MCF 10A (cell line): ENCODE measurements at places on chromosomes 13 and 19. TPM values are rescaled to one million over a fixed set of nuclear protein-coding genes. Genes with fewer than 3 reads are reported as not detected.
A peak's percentile ranks its signal among the peaks of the same experiment; 100 is the strongest.

DNA sequence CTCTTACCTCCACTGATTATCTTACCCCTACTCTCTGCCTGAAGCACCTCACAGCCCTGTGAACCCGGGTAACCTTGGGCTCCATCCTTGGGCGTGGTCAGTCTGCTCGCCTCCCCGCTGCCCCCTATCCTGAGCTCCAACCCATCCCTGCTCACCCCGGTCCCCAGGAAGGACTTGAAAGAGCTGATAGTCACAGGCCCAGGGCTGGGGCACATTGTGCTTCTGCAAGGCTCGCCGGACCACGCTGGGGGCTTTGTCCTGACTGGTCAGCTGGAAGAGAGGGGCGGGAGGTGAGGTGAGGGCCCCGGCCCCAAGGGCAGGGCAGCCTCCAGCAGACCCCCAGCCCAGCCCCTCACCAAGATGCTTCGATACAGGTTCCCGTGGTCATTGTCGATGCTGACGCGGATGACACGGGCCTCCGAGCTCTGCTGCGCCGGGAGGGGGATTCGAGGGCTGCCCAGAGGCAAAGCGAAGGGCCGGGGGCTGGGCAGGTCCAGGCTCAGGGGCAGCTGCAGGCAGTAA, 13.0 kb upstream of the EPOR start:
- DNase-seq = no peak

GRCh38 chr19:7526059-7526929, 3.9 kb downstream of the MCOLN1 start:
- DNase-seq = no peak

ZNF681 gene
- not detected in 2 replicates for total RNA-seq

FLT1 gene
- not detected in 2 replicates for total RNA-seq

GRCh38 chr13:96090240-96091101, 564 bp downstream of the HS6ST3 start:
- DNase-seq = no peak

LILRB1 gene
- not detected in 2 replicates for total RNA-seq

- DNase-seq = no peak
Measured at GRCh38 chr19:2853015-2853606, 11.8 kb downstream of the ZNF555 start.

GTF2F2 gene
- total RNA-seq = 41.2 and 47.4 TPM in 2 replicates

EDNRB gene
- total RNA-seq = not detected in 2 replicates

DNA sequence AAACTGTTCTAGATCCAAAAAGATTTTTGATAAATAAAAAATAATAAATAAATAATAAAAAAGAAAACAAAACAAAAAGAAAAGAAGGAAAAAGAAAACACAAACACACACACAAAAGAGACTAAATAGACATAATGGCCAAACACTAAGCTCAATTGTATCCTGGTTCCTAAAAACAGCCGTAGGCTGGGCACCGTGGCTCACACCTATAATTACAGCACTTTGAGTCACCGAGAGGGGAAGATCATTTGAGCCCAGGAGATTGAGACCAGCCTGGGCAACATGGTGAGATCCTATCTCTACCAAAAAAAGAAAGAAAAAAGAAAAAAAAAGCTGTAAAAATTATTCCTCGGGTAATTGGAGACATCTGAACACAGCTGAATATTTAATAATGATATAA, 8.9 kb downstream of the ETHE1 start:
- peak; percentile 18 for DNase-seq

DNA sequence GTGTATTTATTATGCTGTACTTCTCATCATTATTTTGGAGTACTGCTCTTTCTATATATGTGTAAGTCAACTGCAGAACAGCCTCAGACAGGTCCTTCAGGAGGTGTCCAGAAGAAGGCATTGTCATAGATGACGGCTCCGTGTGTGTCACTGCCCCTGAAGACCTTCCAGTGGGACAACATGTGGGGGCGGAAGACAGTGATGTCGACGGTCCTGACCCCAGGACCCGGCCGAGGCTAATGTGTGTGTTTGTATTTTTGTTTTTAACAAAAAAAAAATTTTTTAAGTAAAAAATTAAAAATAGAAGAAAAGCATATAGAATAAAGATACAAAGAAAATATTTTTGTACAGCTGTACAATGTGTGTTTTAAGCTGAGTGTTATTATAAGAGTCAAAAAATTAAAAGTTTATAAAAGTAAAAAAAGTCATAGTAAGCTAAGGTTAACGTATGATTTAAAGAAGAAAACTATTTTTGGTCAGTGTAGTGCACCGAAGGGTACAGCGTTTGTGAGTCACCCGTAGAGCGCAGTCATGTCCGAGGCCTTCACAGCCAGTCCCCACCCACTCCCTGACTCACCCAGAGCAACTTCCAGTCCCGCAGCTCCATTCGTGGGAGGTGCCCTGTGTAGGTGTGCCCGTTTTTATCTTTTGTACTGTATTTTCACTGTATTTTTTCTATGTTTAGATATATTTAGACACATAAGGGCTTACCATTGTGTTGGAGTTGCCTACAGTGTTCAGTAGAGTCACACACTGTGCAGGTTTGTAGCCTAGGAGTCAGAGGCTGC, 42.2 kb upstream of the SPACA7 start:
- DNase-seq = peak; percentile 49

GRCh38 chr13:60753641-60754040, 356.6 kb downstream of the TDRD3 start:
- no peak for DNase-seq

- no peak for DNase-seq
Measured at GRCh38 chr13:43118521-43118920, 95.1 kb downstream of the DNAJC15 start.

- DNase-seq = no peak
Measured at GRCh38 chr19:57321751-57322150, 1.5 kb downstream of the ZNF543 start.

- DNase-seq = no peak
Measured at GRCh38 chr13:31891472-31891871, 140.1 kb upstream of the FRY start.

- DNase-seq = no peak
Measured at GRCh38 chr13:84362777-84363176, 480.5 kb upstream of the SLITRK1 start.

- DNase-seq = no peak
Measured at GRCh38 chr13:98843482-98843877, 91.0 kb upstream of the SLC15A1 start.

DNA sequence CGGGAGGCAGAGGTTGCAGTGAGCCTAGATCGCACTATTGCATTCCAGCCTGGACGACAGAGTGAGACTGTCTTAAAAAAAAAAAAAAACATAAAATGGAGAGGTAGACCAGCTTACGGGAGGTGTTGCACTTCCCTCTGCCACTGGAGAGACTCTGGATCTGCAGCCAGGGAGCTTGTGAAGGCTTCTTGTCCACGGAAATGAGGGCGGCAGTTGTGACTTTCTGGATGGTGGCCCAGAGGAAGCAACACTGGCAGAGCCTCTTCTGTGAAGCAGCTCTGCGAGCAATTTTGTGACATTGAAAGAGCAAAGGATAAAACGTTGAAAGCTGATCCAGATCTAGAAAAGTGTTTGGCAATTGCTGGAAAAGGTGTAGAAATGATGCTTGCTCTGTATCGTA, 10.4 kb downstream of the SPINT2 start:
- DNase-seq = no peak

- no peak for DNase-seq
Measured at GRCh38 chr13:110010404-110011138, 224.2 kb upstream of the IRS2 start.

APLP1 gene
- 1.3 and 2.4 TPM in 2 replicates for total RNA-seq

- DNase-seq = no peak
Measured at GRCh38 chr13:34104853-34105252, 286.9 kb downstream of the RFC3 start.

DNA sequence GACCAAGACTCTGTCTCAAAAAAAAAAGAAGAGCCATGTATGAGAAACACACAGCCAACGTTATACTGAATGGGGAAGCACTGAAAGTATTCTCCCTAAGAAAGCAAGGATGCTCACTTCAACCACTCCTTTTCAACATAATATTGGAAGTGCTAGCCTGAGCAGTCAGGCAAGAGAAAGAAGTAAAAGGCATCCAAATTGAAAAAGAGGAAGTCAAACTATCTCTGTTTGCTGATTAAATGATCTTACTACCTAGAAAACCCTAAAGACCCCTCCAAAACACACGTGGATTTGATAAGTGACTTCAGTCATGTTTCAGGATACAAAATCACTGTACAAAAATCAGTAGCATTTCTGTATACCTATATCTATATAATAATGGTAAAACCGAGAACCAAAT, 16.2 kb downstream of the WBP4 start:
- DNase-seq = no peak

RBM26 gene
- 60.5 and 72.6 TPM in 2 replicates for total RNA-seq

DNA sequence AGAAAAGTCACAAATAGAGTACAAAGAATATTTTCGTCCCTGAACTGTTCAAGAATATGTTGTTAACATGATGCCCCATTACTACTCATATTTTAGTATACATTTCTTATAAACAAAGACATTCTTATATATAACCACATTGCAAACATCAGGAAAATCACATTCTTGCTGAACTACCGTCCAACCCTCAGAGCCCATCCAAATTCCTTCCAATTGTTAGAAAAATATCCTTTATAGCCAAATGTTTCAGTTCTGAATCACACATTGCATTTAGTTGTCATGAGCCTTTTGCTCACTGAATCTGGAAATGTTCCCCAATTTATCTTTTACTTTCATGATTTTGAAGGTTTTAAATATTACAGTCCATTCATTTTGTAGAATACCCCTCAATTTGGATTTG, 467.8 kb upstream of the ARGLU1 start:
- DNase-seq = no peak

DNA sequence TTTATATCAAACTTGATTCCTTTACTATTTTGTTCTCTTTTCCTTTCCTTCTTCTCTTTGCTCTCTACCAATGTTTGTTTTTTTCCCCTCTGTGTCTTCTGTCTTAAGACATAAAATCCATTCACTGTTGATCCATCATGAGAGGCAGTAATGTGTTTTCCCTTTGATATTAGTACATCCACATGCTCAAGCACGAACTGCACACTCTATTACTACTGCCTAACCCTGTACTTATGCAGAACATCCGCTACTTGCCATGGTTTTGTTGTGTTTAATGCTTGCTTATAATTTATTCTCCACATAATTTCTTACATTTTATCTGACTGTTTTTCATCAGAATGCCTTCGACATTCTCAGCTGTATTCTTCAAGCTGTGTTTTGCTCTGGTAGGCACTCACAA, 159.0 kb upstream of the PCDH9 start:
- DNase-seq = no peak

- no peak for DNase-seq
Measured at GRCh38 chr13:29361716-29362115, 233.8 kb downstream of the SLC7A1 start.

GRCh38 chr13:74246487-74246886, 112.3 kb upstream of the KLF12 start:
- DNase-seq = no peak

- no peak for DNase-seq
Measured at GRCh38 chr13:23965346-23965745, 68.0 kb upstream of the C1QTNF9B start.

DNA sequence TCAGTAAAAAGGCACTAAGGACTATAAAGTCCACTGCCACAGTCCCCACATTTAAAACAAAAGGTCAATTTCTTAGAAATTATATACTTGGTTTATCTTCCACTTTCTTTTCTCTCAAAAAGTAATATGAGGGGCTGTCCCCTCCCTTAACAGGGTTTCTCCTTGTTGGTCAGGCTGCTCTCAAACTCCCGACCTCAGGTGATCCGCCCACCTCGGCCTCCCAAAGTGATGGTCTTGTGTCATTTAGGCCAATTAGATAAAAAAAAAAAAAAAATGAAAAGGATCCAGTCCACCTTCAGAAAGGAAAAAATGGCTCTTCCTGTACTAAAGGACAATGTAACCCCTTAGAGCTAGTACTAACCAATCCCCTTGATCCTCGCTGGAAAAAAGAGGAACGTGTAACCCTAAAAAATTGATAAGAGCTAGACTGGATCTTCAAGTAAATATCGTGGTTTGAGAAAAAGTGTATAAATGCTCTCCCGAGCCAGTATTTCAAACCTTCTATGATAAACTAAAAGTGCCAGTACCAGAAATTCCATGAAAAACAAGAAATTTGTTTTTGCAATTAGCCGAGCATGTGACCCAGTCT, 9.0 kb upstream of the CD70 start:
- DNase-seq = no peak
